ENCODE measurements at places on chromosomes 3 and 15.

- DNase-seq = no peak
Measured at GRCh38 chr15:58475573-58476524, 44.1 kb downstream of the LIPC start.

DNA sequence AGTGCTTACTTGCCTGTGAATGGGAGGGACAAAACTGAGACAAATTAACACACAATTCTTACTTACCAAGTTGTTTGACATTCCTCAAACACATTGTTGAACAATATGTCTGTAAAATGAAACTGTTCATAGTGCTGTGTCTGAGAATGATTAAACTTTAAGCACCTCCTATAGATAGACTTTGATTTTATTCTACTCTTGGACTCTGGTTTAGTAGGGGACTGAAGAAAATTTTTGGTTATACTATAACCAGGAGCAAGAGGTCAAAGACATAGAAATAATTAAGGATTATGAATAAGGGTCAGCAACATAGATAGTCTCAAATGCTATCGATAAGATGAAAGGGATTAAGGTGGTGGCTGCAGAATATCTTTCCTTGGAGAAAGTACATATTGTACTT lies 7.9 kb upstream of the MTFMT start:
- no peak for DNase-seq

DNA sequence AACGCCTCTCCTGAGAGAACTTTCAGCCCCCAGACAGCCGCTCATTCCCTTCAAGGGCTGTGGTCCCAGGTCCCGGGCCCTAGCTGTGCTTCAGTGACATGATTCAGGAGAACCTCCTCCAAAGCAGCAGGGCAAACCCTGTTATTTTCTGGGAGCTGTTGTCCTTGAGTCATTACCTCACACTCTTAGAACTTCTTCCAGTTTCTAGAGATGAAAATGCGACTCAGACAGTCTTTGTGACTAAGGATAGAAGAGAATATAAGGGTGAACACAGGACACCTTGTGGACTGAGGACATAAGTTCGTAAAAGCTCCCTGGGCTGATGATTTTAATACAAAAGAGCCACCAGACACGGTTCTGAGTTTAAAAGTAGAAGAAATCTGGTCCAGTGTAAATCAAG lies 203.8 kb downstream of the RORA start:
- DNase-seq = no peak

DNA sequence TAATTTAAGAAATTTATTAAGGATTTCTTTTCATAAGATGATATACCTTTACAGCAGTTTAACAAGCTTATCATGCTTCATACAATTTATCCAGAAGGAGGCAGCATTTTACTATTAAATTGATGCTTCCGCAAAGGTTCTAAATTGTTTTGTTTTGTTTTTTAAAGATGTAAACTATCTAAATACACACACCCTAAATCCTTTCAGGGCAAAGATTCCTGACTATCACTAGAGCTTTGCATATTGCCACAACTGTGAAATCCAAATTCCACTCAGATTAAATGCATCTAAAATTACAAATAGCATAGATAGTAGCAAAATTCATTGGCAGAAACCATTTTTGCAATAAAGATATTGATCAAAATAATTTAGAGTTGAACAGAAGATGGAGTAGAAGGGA lies 44.5 kb upstream of the CCNL1 start:
- DNase-seq = no peak

- DNase-seq = no peak
Measured at GRCh38 chr3:150582620-150583019, 20.5 kb upstream of the SELENOT start.

All from T-helper 9 cell (primary cell).